ENCODE measurements at places on chromosomes 5 and 9.

- no peak for DNase-seq
- H3K27me3 ChIP-seq = peaks cover 13% of the 10 kb centered on the region
- H3K36me3 ChIP-seq = no peaks in the 10 kb centered on the region
- H3K4me1 ChIP-seq = no peaks in the 10 kb centered on the region
- no peak overlapping the region for H3K4me3 ChIP-seq
- H3K27ac ChIP-seq = no peak overlapping the region
Measured at GRCh38 chr5:2658447-2658846, 93.0 kb downstream of the IRX2 start.

DNA sequence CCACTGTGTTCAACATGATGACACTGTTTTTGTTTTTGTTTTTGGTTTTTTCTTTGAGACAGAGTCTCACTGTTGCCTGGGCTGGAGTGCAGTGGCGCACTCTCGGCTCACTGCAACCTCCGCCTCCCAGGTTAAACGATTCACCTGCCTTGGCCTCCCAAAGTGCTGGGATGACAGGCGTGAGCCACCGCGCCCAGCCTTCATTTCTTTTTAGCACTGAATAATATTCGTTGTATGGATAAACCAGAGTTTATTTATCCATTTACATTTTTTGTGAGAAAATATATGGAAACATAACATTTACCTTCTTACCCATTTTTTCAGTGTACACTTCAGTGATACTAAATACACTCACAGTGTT is 4.2 kb downstream of the CARD19 start:
- H3K36me3 ChIP-seq = peaks cover 12% of the 10 kb centered on the region
- H3K4me1 ChIP-seq = peaks cover 28% of the 10 kb centered on the region
- H3K27me3 ChIP-seq = no peaks in the 10 kb centered on the region
- no peak for DNase-seq

DNA sequence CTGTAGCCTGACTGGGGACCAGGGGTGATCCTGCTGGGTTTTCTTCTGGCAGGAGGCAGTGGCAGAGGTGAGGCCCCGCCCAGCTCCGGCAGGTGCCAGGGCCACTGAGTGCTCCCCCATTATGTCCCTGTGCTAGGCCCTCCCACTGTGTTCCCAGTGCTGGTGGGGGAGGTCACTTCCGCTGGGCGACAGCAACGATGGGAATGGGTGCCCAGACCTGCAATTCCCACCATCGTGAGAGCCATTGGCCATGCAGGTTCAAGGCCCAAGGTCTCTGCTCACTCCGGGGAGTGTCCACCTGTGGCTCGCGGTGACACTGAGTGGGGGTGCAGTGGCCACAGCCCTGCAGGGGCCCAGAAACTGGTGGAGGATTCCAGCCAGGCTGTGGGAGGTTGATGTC is 98.6 kb downstream of the RXRA start:
- no peaks in the 10 kb centered on the region for H3K27me3 ChIP-seq
- H3K4me3 ChIP-seq = no peak overlapping the region
- peaks cover 21% of the 10 kb centered on the region for H3K4me1 ChIP-seq
- H3K27ac ChIP-seq = no peak overlapping the region

DNA sequence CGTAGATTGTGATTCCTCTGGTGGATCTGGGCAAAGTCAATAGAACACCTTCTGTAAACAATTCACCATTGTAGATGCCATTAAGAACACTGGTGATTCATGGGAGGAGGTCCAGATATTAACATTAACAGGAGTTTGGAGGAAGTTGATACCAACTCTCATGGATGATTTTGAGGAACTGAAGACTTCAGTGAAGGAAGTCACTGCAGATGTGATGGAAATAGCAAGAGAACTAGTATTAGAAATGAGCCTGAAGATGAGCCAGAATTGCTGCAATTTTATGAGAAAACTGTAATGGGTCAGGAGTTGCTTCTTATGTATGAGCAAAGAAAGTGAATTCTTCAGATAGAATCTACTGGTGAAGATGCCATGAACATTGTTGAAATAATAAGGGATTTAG is 26.9 kb downstream of the TCERG1 start:
- H3K27me3 ChIP-seq = no peaks in the 10 kb centered on the region
- H3K4me3 ChIP-seq = no peak overlapping the region
- peaks cover 92% of the 10 kb centered on the region for H3K36me3 ChIP-seq
- DNase-seq = no peak
- no peaks in the 10 kb centered on the region for H3K4me1 ChIP-seq

- no peaks in the 10 kb centered on the region for H3K27me3 ChIP-seq
- H3K27ac ChIP-seq = no peak overlapping the region
- no peaks in the 10 kb centered on the region for H3K4me1 ChIP-seq
- DNase-seq = no peak
- H3K36me3 ChIP-seq = no peaks in the 10 kb centered on the region
- no peak overlapping the region for H3K4me3 ChIP-seq
Measured at GRCh38 chr5:153891394-153891793, 147.3 kb downstream of the FAM114A2 start.

- H3K36me3 ChIP-seq = no peaks in the 10 kb centered on the region
- DNase-seq = peak; percentile 9
- H3K4me3 ChIP-seq = peak overlapping the region; percentile 8
- no peak overlapping the region for H3K27ac ChIP-seq
Measured at GRCh38 chr5:173719731-173720082, 103.3 kb upstream of the BOD1 start.

DNA sequence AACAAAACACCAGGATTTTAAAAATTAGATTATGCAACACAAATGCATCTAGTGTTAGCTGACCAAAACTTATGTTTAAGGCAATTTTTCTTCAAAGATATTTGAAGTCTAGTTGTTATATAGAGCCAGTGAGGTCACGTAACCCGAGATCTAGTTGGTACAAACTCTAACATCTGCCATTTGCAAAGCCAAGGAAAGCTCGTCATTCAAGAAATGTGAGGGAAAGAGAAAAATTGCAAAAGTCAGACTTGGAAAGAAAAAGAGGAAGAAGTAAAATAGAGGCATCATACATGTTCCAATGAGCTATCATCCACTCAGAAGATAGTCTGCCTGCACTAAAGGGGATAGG is 293.4 kb upstream of the PUM3 start:
- no peak for DNase-seq
- no peaks in the 10 kb centered on the region for H3K4me1 ChIP-seq
- H3K27me3 ChIP-seq = no peaks in the 10 kb centered on the region
- no peak overlapping the region for H3K27ac ChIP-seq
- no peaks in the 10 kb centered on the region for H3K36me3 ChIP-seq
- H3K4me3 ChIP-seq = no peak overlapping the region

- H3K27ac ChIP-seq = no peak overlapping the region
- DNase-seq = no peak
- H3K4me1 ChIP-seq = no peaks in the 10 kb centered on the region
Measured at GRCh38 chr5:42930934-42931333, 109.2 kb downstream of the ANXA2R start.

GRCh38 chr9:93826905-93827544 is 128.1 kb downstream of the BARX1 start:
- H3K27me3 ChIP-seq = peaks cover 22% of the 10 kb centered on the region
- no peak for DNase-seq
- H3K4me3 ChIP-seq = no peak overlapping the region
- peaks cover 10% of the 10 kb centered on the region for H3K4me1 ChIP-seq
- no peaks in the 10 kb centered on the region for H3K36me3 ChIP-seq
- H3K27ac ChIP-seq = no peak overlapping the region

DNA sequence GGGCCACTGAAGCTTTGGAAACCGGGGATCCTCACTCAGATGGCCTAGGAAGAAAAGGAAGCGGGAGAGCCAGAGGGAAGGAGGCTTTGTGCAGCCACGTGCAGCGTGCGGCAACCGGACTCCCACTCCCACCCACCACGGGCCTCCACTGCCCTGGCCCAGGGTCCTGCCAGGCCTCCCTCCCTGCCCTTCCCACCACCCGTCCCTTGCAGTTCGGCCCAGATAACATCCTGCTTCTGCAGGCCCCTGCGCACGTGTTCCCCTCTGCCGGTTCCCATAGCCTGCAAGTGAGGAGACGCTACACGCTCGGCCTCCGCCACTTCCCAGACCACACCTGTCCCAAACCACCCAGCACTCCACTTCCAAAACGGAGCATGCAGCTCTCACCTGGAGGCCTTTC is 4.3 kb upstream of the LHX3 start:
- no peak overlapping the region for H3K4me3 ChIP-seq
- no peak for DNase-seq
- H3K4me1 ChIP-seq = peaks cover 7% of the 10 kb centered on the region
- H3K27ac ChIP-seq = no peak overlapping the region
- peaks cover 62% of the 10 kb centered on the region for H3K36me3 ChIP-seq

GRCh38 chr5:39755986-39756385 is 331.2 kb upstream of the DAB2 start:
- H3K27me3 ChIP-seq = no peaks in the 10 kb centered on the region
- H3K27ac ChIP-seq = no peak overlapping the region
- H3K36me3 ChIP-seq = no peaks in the 10 kb centered on the region
- peak; percentile 90 for DNase-seq
- H3K4me1 ChIP-seq = no peaks in the 10 kb centered on the region
- no peak overlapping the region for H3K4me3 ChIP-seq

GRCh38 chr9:11414241-11414640 is 801.4 kb upstream of the PTPRD start:
- no peak overlapping the region for H3K27ac ChIP-seq
- no peaks in the 10 kb centered on the region for H3K4me1 ChIP-seq

- no peaks in the 10 kb centered on the region for H3K27me3 ChIP-seq
- H3K4me3 ChIP-seq = peak overlapping the region; percentile 65
- H3K4me1 ChIP-seq = peaks cover 4% of the 10 kb centered on the region
- H3K27ac ChIP-seq = no peak overlapping the region
- peak; percentile 53 for DNase-seq
- H3K36me3 ChIP-seq = no peaks in the 10 kb centered on the region
Measured at GRCh38 chr5:32504989-32505596, 60.6 kb upstream of the ZFR start.

- H3K4me3 ChIP-seq = no peak overlapping the region
- no peaks in the 10 kb centered on the region for H3K27me3 ChIP-seq
- no peak for DNase-seq
- H3K36me3 ChIP-seq = peaks cover 69% of the 10 kb centered on the region
- peaks cover 38% of the 10 kb centered on the region for H3K4me1 ChIP-seq
Measured at GRCh38 chr5:73126957-73127356, 6.6 kb downstream of the TMEM171 start.

DNA sequence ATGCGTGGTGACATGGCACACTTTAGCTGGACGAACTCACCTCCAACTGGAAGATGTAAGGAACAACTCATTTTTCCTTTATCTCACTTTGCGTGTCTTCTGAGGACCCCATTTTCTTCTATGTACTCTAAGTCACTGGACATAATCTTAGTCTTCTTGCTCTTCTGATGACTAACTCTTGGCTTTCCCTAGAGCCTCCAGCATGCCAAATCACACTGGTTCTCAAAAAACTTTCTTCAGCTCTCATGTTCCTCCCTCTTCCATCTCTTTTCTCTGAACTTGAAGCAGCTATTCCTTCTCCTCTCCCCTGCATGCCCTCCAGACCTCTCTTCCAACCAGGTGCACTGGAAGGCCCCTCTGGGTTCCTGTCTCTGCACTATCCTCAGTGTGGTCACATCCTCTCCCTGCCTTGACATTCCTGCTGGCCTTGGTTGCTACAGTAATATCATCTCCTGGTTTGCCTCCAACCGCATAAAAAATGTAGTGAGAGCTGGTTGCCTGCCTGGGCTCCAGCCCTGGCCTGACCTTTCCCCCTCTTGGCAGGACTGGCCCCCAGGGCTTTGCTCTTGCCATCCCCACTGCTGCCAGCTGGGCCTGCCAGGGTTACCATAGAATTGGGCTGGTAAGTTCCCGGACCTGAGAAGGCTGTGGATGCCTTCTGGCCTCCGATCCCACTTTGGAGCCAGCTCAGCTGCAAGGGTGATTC is 44.8 kb upstream of the BNC2 start:
- H3K36me3 ChIP-seq = no peaks in the 10 kb centered on the region
- peaks cover 4% of the 10 kb centered on the region for H3K4me1 ChIP-seq
- no peak overlapping the region for H3K27ac ChIP-seq
- H3K27me3 ChIP-seq = no peaks in the 10 kb centered on the region
- H3K4me3 ChIP-seq = no peak overlapping the region
- no peak for DNase-seq

DNA sequence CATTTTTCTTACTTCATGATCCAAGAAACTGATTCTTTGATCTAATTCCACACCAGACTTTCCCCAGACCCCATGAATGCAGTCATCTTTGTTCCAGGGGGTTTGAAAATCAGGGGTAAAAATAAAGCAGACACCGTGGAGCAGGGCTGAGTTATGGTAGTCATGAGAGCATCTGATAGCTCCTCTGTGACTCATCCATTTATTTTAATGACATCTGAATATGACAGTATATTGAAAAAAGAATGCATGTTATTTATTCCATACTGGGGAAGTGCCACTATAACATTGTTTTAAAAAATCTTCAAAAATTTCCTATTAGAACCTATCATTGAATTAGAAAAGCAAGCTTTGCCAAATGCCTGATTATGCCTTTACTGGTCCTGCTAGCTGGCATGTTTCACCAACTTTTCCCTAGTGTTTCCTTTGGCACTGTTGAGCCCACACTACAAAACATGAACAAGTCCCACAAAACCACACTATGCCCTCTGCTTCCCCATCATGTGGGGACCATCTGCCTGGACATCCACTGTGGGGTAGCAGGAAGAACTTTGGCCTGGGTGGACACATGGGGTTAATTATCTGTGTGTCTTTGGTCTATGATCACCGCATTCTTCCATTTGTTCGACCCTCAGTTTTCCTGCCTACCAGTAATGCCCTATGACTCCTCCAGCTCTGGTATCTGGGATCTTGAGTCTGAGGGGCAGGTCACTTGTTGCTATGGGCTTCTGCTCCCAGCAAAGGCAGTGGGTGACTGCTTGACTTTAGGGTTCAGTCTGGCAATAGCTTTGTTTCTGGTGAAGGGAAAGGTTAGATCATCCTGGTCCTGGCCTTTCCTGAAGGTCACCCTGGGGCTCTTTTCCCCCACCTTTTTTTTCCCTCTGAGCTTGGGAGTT is 82.7 kb upstream of the PANK3 start:
- no peak overlapping the region for H3K4me3 ChIP-seq
- H3K27me3 ChIP-seq = no peaks in the 10 kb centered on the region
- no peak overlapping the region for H3K27ac ChIP-seq

- no peaks in the 10 kb centered on the region for H3K27me3 ChIP-seq
- no peaks in the 10 kb centered on the region for H3K4me1 ChIP-seq
- H3K4me3 ChIP-seq = no peak overlapping the region
- no peak overlapping the region for H3K27ac ChIP-seq
- no peaks in the 10 kb centered on the region for H3K36me3 ChIP-seq
Measured at GRCh38 chr9:11992866-11993265, 700.3 kb upstream of the TYRP1 start.

GRCh38 chr5:61307611-61308010 is 24.4 kb upstream of the ZSWIM6 start:
- H3K36me3 ChIP-seq = no peaks in the 10 kb centered on the region
- no peak overlapping the region for H3K4me3 ChIP-seq
- no peaks in the 10 kb centered on the region for H3K27me3 ChIP-seq
- peaks cover 15% of the 10 kb centered on the region for H3K4me1 ChIP-seq

DNA sequence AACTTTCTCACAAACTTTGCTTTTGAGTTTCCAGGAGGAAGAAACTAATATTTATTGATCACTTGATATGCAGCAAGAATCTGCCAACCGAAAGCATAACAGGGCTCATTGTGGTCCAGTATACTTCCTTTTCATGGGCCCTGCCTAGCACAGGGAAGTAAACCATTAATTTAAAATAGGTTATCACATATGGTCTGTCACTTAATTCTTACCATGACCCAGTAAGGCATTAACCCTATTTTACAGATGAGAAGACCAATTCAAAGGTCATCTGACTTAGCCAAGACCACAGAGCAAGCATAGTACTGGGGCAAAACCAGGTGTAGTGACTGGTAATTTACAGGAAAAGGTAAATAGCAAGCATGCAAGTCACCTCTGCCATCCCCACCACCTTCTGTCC is 336.9 kb upstream of the DMAC1 start:
- no peak overlapping the region for H3K27ac ChIP-seq
- no peaks in the 10 kb centered on the region for H3K4me1 ChIP-seq
- H3K27me3 ChIP-seq = no peaks in the 10 kb centered on the region

Measured in mesenchymal stem cell (in vitro differentiated cells and primary cell).